ENCODE measurements at places on chromosomes 1 and 21.

DNA sequence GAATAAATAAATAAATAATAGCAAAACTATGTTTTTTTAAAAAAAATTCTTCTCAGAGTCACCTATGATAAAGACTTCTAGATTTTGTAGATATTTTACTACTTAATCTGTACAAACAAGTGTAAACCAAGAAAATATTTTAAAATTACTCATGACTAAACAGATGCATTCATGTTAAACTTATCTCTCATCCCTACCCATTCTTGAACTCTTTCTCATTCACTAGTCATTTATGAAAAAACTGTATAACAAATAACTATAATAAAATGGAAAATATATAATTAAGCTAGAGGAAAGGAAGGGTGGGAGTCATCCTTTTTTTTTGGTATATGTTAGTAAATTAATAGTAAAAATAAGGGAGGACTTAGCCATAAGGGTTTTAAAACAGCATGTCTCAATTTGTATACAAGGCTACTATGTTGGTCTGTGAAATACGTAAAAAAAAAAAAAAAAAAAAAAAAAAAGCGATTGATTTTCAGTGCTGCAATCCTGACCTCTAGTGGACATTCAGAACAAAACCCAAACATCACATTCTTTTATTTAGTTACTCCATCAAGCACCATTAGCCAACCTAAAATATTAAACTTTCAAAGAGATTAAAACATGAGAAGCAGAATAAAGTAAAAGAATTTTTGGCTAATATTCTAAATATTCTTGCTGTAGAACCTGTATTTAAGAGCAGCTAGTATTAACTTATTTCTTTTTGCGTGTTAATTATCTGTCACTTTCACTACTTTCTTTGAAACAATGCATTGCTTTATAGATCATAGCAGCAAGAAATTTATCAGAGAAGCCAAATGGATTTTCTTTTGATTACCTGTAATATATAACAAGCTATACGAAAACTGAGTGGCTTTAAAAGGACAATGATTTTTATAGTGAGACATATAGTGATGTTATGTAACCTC is 255.8 kb upstream of the CACYBP start:
- peak; percentile 61 for DNase-seq

DNA sequence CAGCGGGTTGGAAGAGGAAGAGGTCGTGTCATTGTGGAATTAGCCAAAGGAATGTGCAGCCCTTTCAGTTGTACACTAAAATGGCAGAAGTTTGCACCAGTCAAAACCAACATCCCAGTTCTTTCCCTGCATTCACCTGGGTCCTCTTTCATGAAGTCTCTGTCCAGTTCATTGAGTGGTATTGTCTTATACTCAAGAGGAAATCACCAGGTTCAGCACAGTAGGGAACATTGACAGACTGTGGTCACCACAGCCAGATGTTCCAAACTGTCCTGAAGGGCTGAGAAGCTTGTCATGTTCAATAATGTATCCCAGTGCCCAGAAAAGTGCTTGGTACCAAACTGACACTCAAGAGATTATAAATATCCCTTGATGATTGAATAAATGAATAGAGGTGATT is 131.6 kb downstream of the GLUL start:
- DNase-seq = no peak

- no peak for DNase-seq
Observed at GRCh38 chr1:229336345-229336744, 6.5 kb downstream of the CCSAP start.

GRCh38 chr1:204051258-204051657 is 21.7 kb upstream of the SOX13 start:
- no peak for DNase-seq

DNA sequence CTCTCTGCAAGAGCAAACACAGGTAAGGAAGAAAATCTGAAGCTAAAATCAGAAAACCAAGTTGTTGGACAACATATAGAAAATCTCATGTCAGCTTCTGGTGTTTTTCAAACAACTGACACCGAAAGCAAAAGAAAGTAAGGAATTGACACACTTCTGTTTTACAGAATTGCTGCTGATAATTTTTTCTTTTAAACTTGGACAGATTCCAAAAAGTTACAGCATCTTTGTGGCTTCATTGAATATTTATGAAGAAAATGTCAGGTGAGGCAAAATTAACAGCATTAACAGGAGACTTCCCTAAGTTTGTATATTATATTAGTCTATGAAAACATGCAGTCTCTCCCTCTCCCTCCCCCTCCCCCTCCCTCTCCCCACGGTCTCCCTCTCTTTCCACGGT is 14.9 kb upstream of the CTSS start:
- no peak for DNase-seq

DNA sequence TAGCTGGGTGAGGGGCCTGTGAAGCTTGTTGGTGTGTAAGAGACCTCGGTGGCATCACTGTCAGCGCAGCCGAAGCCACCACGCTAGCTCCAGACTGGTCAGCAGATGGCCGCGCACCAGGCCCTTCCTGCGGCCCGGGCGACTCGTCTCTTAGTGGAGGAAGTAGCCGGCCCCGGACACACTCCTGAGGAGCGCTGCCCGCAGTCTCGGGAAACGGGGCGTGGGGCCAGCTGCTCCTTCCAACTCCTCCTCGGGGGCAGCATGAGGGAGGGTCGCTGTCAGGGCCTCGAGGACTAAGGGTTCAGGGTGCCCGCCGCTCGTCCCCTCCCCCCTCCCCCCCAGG is 20.4 kb downstream of the H3-3A start:
- no peak for DNase-seq

DNA sequence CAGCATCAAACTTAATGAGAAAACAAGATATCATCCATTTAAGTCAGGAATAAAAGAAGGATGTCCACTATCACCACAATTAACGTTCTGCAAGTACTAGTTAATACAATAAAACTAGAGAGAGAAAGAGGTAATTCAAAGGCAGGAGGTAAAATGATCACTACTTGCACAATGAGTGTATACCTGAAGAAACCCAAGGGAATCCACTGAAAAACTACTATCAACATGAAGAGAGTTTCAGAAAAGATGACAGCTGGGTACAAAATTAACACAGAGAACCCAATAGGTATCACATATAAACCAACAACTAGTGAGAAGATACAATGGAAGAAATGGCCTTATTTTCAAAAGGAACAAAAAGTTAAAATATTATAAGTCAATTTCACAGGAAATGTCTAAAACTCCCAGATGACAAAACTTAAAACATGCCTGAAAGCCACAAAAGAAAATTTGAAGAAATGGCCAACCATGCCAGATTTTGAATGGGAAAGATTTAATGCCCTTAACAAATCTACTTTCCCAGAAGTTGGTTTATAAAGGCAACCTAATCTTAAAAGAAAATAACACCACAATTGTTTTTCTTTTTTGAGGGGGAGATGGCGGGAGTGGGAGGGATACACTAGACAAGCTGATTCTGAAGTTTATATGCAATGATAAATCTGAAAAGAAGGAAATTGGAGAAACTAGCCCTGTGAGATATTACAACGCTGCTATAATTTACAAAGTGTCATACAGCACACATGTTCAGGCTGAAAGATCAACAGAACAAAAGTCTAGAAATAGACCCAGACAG is 17.8 kb downstream of the VPS26C start:
- DNase-seq = no peak

GRCh38 chr1:178632653-178633052 is 92.4 kb upstream of the RALGPS2 start:
- DNase-seq = no peak

DNA sequence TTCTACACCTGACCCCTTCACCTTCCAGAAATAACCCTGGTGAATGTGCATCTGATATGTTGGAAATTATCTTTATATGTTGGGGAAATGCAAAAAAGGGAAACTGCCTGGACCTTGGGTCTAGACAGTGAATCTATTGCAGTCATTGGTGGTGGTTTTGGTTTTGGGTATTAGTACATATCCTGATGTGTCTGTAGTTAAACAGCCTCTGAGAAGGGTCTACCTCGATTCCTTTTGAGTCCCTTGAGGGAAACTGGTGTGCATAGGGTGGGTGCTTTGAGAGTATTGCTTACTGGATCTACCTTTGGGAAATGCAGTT is 127.3 kb upstream of the KIAA0040 start:
- DNase-seq = no peak

DNA sequence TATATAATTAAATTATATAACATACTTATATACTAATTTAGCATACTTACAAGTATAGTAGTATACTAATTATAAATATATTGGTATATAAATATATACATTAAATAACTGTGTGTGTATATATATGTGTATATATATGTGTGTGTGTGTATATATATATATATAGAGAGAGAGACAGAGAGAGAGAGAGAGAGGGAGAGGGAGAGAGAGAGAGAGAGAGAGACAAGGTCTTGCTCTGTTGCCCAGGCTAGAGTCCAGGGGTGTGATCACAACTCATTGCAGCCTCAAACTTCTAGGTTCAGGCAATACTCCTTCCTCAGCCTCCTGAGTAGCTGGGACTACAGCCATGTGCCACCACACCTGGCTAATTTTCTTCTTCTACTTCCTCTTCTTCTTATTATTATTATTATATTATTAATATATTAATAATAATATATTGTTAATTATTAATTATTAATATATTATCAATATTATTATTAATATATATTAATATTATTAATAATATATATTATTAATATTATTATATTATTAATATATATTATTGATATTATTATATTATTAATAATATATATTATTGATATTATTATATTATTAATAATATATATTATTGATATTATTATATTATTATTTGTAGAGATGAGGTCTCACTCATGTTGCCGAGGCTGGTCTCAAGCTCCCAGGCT is 185.5 kb downstream of the CRB1 start:
- no peak for DNase-seq

DNA sequence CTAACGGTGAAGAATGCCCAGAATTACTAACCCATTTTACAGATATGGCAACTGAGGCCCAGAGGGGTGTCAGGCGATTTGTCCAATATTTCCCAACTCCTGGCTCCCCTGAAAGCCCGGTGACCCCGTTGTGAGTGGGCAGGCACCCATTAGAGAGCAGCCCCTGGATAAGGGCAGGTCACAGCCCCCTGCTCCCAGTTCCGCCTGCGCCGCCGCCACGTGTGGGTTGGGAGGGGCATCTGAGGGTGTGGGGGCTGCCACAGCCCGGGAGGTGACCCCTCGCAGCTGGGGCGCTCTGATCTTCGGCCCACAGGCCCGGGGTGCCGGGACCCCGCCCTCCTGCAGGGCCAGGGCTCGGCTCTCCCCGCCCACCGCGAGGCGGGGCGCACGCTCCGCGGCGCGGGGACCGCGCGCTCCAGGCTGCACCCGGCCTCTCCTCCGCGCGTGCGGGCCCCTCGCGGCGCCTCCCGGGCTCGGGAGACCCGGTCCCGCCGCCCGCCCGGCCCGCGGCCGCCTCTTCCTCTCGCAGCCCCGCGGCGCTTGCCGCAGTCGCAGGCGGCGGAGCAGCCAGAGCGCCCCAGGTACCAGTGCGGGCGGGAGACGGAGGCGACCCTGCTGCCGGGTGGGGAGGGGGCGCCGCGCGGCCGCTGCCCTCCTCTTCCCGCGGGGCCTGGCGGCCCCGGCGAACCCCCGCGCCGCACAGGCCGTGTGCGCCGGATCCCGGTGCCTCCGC is at the start of gene HTR6:
Gene HTR6, plus strand, starts transcription at position 423 of the 733 bp plus-strand sequence. CDS start 879 bp downstream, outside the sequence.
- no peak for DNase-seq

DNA sequence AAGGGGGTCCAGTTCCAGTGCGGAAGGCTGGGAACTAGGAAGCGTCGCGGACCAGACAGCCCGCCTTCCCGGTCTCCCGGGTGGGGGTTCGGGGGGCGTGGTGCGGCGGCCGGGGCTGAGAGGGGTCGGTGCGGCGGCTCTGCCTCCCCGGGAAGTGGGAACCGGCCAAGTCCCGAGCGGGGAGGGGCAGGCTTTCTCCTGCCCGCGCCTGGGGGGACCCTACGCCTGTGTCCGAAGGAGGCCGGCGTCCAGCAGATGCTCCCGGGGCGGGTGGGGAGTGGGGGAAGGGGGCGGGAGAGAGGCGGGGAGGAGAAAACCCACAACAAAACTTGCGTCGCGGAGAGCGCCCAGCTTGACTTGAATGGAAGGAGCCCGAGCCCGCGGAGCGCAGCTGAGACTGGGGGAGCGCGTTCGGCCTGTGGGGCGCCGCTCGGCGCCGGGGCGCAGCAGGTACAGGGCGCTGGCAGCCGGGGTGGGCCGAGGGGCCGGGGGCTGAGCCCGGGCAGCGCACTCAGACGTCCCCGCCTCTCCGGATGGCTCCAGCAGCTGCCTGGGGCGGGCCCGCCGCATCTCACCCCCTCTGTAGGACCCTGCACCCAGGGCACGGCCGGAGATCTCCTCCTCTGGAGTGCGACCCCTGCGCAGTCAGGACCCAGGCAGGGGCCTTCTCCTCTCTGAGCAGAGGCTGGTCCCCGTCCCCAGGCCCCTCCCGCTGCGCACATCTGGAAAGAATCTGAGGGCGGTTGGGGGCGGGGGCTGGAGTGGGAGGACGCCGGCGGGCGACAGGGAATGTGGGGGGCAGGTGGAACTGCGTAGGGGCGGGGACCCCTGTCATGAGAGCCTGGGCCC is at the start of gene PODN:
Gene PODN, plus strand, starts transcription at position 355 of the 849 bp plus-strand sequence. CDS start 7,643 bp downstream, outside the sequence.
- DNase-seq = no peak

DNA sequence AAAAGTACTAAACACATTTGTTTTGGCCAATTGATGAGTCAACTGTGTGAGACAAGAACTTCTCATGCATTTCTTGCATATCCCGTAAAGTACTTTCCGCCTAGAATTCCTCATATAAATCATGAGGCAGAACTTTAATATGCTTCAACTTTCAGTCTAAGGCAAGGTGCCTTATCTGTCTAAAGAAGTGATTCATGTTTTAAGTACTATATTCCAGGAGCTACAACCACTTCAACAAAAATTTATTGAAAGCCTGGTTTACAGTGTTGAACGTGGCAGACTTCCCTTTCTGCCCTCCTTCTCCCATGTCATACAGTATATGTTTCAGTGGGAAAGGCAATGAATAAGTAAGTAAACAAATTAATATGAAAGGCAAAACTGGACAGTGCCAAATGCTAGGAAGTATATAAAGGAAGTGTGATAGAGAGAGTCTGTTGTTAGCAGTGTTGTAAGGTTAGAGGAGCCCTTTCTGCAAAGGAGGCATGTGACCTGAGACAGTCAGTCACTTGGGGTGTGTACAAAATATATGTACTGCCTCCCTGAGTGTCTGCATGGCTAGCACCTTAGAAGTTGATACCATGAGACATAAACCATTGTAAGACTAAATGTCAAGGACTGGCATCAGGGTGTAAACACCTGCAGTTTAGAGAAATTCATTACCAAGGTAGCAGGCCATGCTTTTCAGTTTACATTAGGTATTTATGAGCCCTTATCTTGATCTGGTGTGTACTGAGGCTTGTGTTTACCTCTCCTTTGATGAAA is 362.2 kb downstream of the SRGAP2C start:
- DNase-seq = peak; percentile 47

- DNase-seq = no peak
Observed at GRCh38 chr1:57079454-57080157, 113.8 kb upstream of the C8B start.

Measured in DMS153 (cell line).